ENCODE measurements at places on chromosomes 5 and 9. TPM values are rescaled to one million over a fixed set of nuclear protein-coding genes. Genes with fewer than 3 reads are reported as not detected.

Gene STC2
- 1.8 TPM for polyA plus RNA-seq

Gene ANKS6
- 30.6 TPM for polyA plus RNA-seq

Gene IL4
- 0.57 TPM for polyA plus RNA-seq

Gene FGF1
- polyA plus RNA-seq: 17.4 TPM

Gene TLX3
- polyA plus RNA-seq: not detected

Gene OR1Q1
- polyA plus RNA-seq: not detected

Gene PARP8
- polyA plus RNA-seq: 17.5 TPM

Gene AQP3
- 30.7 TPM for polyA plus RNA-seq

Gene EGFLAM
- polyA plus RNA-seq: 10.6 TPM

Gene ANKRD18A
- 5.3 TPM for polyA plus RNA-seq

Gene PCDHGA12
- polyA plus RNA-seq: 1.5 TPM

Gene GPBP1
- polyA plus RNA-seq: 196 TPM

Gene KIF3A
- 40.0 TPM for polyA plus RNA-seq

Gene SLC34A3
- 7.4 TPM for polyA plus RNA-seq

Gene NOP16
- 30.8 TPM for polyA plus RNA-seq

Gene FST
- 34.1 TPM for polyA plus RNA-seq

Gene ANKRD18B
- polyA plus RNA-seq: 0.86 TPM

Gene ECM2
- polyA plus RNA-seq: 14.9 TPM

Gene TNFSF15
- 7.5 TPM for polyA plus RNA-seq

Gene DOK3
- polyA plus RNA-seq: 5.3 TPM

Gene NMRK1
- 18.8 TPM for polyA plus RNA-seq

Gene SPINK7
- 0.35 TPM for polyA plus RNA-seq

Gene PCDHA8
- polyA plus RNA-seq: 0.17 TPM

Gene PCDHB15
- polyA plus RNA-seq: 12.5 TPM

Gene PDE6A
- 0.25 TPM for polyA plus RNA-seq

Gene SH3PXD2B
- polyA plus RNA-seq: 33.0 TPM

Gene ANKRD34B
- 0.32 TPM for polyA plus RNA-seq

Gene PTPN3
- polyA plus RNA-seq: 60.7 TPM

Gene PRRX2
- 0.52 TPM for polyA plus RNA-seq

Gene HAPLN1
- 9.7 TPM for polyA plus RNA-seq

Gene NACC2
- polyA plus RNA-seq: 7.0 TPM

Gene ADAMTS12
- 18.3 TPM for polyA plus RNA-seq

Gene TNFSF8
- 0.27 TPM for polyA plus RNA-seq

Gene EPB41L4B
- 17.4 TPM for polyA plus RNA-seq

Gene ROPN1L
- 0.95 TPM for polyA plus RNA-seq

Gene CATSPER3
- polyA plus RNA-seq: 1.7 TPM

Gene CPLANE1
- polyA plus RNA-seq: 44.2 TPM

Gene TEX53
- polyA plus RNA-seq: not detected

Gene TAS2R1
- polyA plus RNA-seq: 0.42 TPM

Gene FAM81B
- 3.8 TPM for polyA plus RNA-seq
